ENCODE measurements at places on chromosomes 3 and 15.

- no peaks in the 10 kb centered on the region for H3K27me3 ChIP-seq
- H3K27ac ChIP-seq, result no peak overlapping the region
- no peak for DNase-seq
- H3K4me1 ChIP-seq, result no peaks in the 10 kb centered on the region
- no peaks in the 10 kb centered on the region for H3K36me3 ChIP-seq
- no peak overlapping the region for H3K4me3 ChIP-seq
These were observed 26.3 kb downstream of the NGRN start for GRCh38 chr15:90291679-90292356.

- DNase-seq, result no peak
- H3K27ac ChIP-seq, result no peak overlapping the region
- H3K27me3 ChIP-seq, result no peaks in the 10 kb centered on the region
- no peaks in the 10 kb centered on the region for H3K36me3 ChIP-seq
- H3K4me3 ChIP-seq, result no peak overlapping the region
These were observed 86.5 kb downstream of the PRICKLE2 start for GRCh38 chr3:64138656-64139375.

DNA sequence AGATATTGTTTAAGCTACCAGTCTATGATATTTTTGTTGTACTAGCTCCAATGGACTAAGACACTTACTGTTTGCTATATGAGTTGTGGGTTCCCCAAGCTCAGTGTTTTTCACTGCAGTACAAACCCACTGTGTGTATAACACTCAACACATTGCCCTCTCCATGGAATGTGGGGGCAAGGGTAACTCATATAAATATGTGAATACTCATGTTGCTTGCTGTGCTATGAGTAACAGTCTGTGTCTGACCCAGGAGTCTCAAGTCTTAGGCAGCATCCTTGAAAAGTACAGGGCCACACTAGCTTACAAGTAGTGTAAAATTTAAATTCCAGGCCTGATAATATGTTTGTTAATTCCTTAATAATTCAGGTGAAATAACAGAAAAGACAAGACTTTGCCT lies 22.5 kb upstream of the CNTN3 start:
- DNase-seq, result no peak
- H3K27ac ChIP-seq, result no peak overlapping the region
- H3K4me1 ChIP-seq, result no peaks in the 10 kb centered on the region
- no peaks in the 10 kb centered on the region for H3K36me3 ChIP-seq

DNA sequence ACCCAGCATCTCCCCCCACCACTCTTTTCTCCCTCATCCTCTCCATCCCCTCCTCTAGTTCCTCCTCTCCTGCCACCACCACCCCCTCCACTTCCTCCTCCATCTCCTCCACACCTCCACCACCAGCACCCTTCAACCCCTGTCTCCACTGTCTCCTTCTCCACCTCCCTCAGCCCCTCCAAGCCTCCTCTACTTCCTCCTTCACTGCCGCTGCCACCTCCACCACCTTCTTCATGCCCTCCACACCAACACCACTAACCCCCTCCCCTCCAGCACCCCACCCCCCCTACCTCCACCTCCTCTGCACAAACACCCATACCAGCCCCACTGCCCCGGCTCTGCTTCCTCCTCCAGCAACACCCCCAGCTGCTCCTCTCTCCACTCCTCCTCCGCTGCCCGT lies 88.0 kb downstream of the HES1 start:
- H3K4me3 ChIP-seq, result no peak overlapping the region
- DNase-seq, result no peak
- H3K36me3 ChIP-seq, result no peaks in the 10 kb centered on the region
- H3K4me1 ChIP-seq, result no peaks in the 10 kb centered on the region

- H3K27ac ChIP-seq, result no peak overlapping the region
- H3K36me3 ChIP-seq, result no peaks in the 10 kb centered on the region
- peaks cover 26% of the 10 kb centered on the region for H3K27me3 ChIP-seq
- H3K4me1 ChIP-seq, result peaks cover 8% of the 10 kb centered on the region
These were observed 22.1 kb upstream of the POLG start for GRCh38 chr15:89356634-89357298.

- no peak overlapping the region for H3K27ac ChIP-seq
- no peaks in the 10 kb centered on the region for H3K36me3 ChIP-seq
- H3K4me1 ChIP-seq, result no peaks in the 10 kb centered on the region
- H3K4me3 ChIP-seq, result no peak overlapping the region
These were observed 75.6 kb upstream of the POU1F1 start for GRCh38 chr3:87351937-87352336.

GRCh38 chr3:33099701-33100100 lies 2.8 kb upstream of the GLB1 start:
- no peak overlapping the region for H3K4me3 ChIP-seq
- no peaks in the 10 kb centered on the region for H3K27me3 ChIP-seq
- H3K4me1 ChIP-seq, result no peaks in the 10 kb centered on the region
- no peak overlapping the region for H3K27ac ChIP-seq
- no peak for DNase-seq
- H3K36me3 ChIP-seq, result no peaks in the 10 kb centered on the region

DNA sequence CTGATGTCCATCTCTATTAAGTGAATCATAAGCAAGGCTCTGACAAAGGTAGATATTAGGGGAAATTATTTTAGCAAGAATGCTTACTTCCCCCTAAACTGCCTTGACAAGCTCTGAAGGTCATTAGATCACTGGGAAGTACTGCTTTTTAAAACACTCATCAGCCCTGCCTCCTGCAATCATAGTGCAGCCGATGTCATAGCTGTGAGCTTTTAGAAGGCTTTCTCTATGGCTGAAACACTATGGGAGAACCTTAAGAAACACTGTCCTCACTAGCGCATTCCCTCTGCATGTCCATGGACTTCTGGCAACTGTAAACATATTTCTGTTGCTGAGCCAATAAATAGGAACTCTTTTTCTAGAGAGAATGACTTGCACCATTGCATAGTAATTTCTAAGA lies 38.7 kb upstream of the PTPRG start:
- H3K4me3 ChIP-seq, result no peak overlapping the region
- H3K4me1 ChIP-seq, result no peaks in the 10 kb centered on the region
- H3K36me3 ChIP-seq, result no peaks in the 10 kb centered on the region
- no peak for DNase-seq

DNA sequence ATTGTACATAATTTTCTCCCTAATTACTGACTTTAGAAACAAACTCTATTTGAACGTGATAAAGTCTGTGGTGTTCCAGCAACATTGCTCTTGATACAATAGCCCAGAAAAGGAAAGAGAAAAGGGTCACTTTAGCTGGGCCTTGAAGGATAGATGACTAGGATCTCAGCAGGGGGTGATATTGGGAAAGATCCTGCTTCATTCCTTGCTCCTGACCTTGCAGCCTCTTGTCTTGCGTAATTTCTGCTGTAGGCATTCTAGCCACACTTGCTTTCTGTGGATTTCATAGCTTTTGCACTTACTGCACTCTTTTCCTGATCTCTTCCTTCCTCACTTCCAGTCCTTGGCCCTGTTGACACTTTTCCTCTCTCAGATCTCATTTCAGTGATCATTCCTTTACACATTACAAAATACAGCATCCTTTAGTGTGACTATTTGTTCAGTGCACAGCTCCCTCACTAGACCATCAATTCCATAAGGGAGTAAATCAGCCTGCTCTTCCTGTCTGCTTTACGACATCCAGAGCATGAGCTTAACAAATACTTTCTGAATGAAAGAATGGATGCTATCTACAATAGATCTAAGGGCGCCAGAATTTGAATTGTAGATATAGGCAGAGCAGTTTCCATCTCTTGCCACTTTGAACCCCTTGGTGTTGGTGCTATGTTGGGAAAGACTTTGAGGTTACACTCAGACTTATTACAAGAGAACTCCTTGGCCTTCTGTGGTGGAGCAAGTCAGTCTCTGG lies 559.6 kb upstream of the MDFIC2 start:
- no peaks in the 10 kb centered on the region for H3K27me3 ChIP-seq
- no peaks in the 10 kb centered on the region for H3K36me3 ChIP-seq
- no peaks in the 10 kb centered on the region for H3K4me1 ChIP-seq
- no peak overlapping the region for H3K4me3 ChIP-seq
- H3K27ac ChIP-seq, result no peak overlapping the region

GRCh38 chr3:174170248-174170647 lies 688.9 kb upstream of the NAALADL2 start:
- H3K4me3 ChIP-seq, result no peak overlapping the region
- DNase-seq, result no peak
- H3K36me3 ChIP-seq, result no peaks in the 10 kb centered on the region
- H3K4me1 ChIP-seq, result no peaks in the 10 kb centered on the region
- no peaks in the 10 kb centered on the region for H3K27me3 ChIP-seq

- H3K4me1 ChIP-seq, result no peaks in the 10 kb centered on the region
- H3K36me3 ChIP-seq, result no peaks in the 10 kb centered on the region
- no peaks in the 10 kb centered on the region for H3K27me3 ChIP-seq
- H3K4me3 ChIP-seq, result no peak overlapping the region
- no peak for DNase-seq
These were observed 25.0 kb upstream of the RAD18 start for GRCh38 chr3:8988384-8988655.

GRCh38 chr3:168722091-168722490 lies 626.4 kb upstream of the GOLIM4 start:
- H3K36me3 ChIP-seq, result no peaks in the 10 kb centered on the region
- H3K27me3 ChIP-seq, result no peaks in the 10 kb centered on the region
- H3K4me1 ChIP-seq, result no peaks in the 10 kb centered on the region

- no peak for DNase-seq
- no peaks in the 10 kb centered on the region for H3K27me3 ChIP-seq
- H3K36me3 ChIP-seq, result no peaks in the 10 kb centered on the region
- no peak overlapping the region for H3K27ac ChIP-seq
- no peaks in the 10 kb centered on the region for H3K4me1 ChIP-seq
- no peak overlapping the region for H3K4me3 ChIP-seq
These were observed 94.7 kb downstream of the LINGO1 start for GRCh38 chr15:77538027-77538451.

Data from uterus (tissue), 4 donors.